ENCODE measurements at places on chromosomes 11 and 22.

GRCh38 chr11:69664901-69665300, 10.3 kb downstream of the LTO1 start:
- no peak for DNase-seq

DNA sequence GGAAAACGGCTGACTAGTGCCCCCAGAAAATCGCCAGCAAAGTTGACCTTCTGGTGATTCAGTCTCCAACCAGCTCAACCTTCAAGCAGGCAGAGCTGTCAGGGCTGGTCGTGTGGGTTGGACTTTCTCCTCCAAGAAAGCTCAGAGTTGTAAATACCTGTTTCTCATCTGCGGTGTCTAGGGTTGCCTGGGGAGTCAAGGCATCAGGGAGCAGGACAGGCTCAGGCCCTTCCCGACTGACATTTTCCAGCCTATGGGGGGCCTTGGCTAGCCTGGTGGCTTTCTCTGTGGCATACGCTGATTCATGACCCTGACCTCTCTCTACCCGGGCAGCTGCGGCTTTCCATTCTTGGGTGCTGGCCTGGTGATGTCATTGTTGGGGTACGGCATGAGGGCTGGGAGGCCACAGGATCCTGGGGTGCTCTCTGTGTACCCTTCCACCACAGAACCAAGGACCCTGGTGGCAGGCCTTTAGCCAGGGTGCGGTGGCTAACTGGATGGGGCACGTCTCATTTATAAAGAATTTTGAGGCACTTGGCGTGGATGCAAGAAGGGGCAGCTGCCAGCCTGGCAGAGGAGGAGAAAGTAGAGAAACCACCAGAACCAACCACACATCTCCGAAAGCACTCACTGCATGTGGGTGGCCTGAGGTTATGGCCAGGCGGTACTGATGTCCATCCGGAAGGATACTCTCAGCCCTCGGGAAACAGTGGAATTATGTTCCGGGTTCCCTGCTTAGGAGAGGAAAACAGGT, 64.9 kb downstream of the BCR start:
- DNase-seq: no peak

DNA sequence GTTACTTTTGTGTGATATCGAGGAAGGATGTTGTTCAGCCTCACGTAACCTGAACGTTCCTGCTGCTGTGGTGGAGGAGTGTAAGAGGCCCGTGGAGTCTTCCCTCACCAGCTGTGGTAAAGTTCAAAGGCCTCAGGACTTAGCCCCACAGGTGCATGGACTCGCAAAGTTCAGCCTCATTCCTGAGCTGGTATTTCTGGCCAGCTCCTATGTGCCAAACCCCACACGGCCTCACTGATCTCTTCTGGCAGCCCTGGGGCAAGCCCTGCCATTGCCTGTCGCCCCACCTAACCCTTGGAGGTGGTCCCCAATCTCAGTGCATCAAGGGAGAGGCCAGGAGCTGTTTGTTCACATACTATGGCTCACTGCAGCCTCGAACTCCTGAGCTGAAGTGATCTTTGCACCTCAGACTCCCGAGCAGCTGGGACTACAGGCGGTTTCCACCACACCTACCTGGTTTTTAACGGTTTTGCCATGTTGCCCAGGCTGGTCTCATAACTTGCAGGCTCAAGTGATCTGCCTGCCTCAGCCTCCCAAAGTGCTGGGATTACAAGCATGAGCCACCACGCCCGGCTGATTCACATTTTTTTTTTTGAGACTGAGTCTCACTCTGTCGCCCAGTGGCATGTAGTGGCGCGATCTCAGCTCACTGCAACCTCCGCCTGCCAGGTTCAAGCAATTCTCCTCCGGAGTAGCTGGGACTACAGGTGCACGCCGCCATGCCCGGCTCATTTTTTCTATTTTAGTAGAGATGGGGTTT, 2.2 kb downstream of the PHRF1 start:
- DNase-seq: no peak

GRCh38 chr11:66126808-66127555, 56.9 kb downstream of the PACS1 start:
- DNase-seq: no peak

DNA sequence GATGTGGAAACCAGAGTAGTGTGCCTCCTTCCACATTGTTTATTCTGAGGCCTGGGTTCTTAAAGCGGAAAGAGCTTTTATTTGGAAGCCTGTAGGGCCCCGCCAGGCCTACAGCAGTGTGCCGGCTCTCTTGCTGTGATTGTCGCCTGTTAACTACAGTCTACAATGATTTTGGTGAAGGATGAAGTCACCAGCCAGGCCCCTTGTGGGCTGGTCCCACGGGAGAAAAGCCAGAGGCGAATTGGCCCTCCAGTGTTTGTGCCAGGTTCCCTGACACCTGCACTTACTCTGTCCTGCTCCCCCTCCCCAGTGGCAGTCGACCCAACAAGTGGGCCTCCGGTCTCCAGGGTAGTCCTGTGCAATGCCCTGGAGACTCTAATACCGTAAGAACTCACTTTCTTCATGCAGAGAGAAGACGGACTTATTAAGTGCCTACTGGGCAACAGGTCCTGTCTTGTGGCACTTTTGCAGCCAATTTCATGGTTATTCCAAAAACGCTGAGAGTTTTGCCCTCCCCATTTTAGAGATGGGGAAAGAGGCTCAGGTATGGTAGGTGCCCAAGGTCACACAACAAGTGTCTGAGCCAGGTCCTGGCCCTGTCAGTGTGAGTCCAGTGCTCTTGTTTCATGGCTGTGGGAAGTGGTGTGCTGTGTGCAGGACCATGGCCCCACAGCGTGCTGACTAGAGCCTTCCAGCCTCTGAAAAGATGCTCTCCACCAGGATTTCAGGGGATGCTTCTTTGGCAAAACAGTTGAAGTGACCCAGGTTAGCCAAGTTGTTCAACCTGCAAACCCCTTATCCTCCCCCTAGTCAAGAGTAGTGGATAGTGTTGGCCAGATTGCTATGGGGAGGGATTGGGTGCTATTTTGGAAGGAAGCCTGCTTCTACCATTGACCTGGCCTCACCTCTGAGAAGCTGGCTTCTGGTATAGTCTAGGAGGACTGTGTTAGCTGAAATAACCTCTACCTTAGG, 1.4 kb downstream of the MICAL2 start:
- no peak for DNase-seq
